Iris pigment epithelial cell (primary cell): ENCODE measurements at places on chromosomes 5 and 9.

GRCh38 chr9:22103685-22104575 is 94.8 kb upstream of the CDKN2B start:
- peak; percentile 94 for DNase-seq

GRCh38 chr9:87816036-87816435 is 66.6 kb upstream of the SPATA31E1 start:
- peak; percentile 36 for DNase-seq

DNA sequence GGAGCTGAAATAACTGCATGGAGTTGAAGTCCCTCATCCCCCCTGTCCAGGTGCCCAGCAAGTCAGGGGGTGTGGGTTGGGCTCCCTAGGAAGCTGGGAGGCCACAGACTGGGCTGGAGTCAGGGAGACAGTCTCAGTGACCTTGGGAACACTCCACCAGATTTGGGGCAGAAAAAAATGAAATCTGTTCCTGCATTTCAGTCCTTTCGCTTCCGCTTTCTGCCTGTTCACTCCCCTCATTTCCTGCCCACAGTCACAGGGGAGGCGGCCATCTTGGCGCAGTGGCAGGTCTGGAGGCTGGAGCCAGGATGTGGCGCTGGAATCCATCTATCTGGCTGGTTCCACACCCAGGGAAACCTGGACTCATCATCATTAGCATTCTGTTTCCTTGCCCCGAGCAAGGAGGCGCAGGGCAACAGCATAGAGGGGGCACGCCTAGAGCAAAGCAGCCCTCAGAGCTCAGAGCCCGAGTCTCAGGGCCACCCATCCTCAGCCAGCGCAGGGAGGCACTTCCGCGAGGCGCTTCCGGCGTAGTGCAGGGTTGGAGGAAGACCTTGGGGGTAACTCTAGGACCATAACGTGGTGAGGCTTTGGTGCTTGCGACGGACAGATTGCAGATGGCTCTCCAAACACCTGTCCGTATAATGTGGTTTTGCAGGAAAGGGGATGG is 86.2 kb upstream of the HSPA9 start:
- no peak for DNase-seq

- no peak for DNase-seq
These were observed 50.2 kb upstream of the ZFAND5 start for GRCh38 chr9:72415163-72415562.

DNA sequence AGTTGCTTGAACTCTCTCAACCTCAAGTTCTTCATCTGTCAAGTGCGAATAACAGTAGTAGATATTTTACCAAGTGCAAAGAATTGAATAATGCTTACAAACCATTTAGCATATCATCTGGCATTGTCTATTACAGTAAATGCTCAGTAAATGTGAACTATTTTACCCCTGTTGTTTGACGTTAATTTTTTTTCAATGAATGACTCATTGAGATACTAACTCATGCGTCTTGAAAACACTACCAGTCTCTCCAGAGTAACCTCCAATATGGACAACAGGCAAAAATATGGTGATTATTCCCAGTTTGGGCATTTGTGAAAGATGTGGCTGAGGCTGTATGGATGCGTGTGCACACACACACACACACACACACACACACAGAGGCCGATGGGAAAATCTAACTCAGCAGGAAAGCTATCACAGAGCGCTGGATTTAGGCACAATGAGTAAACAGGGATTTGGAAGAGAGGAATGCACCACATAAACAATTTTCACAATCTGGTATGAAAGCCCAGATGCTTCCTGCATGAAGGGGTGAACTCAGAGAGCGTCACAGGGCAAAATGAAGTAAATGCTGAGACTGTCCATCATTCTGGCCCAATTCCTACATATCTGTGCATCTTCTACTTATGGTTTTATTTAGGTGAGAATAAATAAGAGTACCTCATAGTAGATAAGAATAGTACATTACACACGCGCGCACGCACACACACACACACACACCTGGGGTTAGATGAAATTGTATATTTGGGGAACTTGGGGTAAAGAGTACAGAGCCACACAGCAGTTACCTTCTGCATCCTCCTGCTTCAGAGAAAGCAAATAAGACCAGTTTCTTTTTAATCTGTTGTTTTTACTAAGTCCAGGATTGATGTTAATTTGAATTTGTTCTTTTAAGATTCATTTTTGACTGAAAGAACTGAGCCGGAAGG is 128.7 kb downstream of the PALM2AKAP2 start:
- peak; percentile 91 for DNase-seq

GRCh38 chr5:14959399-14960119 is 88.0 kb upstream of the ANKH start:
- peak; percentile 25 for DNase-seq

DNA sequence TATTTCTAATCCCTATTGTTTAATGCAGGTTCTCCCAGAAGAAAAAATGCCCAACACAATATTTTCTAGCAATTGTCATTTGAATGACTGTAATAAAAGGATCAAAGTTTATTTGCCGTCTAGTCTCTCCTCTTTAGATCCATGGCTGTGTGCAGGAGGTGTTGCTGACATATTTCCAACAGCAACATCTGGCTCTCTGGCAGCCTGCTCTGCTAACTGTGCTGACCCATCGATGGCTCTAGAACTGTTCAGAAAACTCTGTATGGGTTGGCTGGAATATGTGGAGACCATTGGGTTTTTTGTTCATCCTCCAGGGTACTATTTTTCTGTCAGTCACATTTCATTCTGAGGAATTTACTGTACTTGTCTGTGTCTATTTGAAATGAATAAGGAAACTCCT is 202.0 kb upstream of the SLC27A6 start:
- no peak for DNase-seq

GRCh38 chr9:80646211-80646610 is 1043.1 kb downstream of the TLE1 start:
- no peak for DNase-seq

DNA sequence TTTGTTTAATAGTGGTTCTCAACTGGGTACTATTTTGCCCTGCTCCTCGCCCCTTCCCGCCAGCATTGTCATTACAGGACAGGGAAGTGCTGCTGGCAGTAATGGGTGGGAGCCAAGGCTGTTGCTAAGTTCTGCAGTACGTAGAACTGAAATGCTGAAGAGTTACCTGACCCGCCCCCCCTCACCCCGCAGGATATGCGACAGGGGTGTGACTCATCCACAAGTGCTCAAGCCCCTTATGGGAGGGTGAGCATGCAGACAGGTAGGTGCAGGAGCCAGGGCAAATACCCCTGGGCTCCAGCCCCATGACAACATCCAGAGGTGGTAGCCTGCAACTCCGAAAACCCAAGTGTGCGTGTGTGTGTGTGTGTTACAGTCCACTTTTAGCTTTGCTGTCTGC is 35.7 kb downstream of the LRRC70 start:
- DNase-seq = no peak

- peak; percentile 92 for DNase-seq
These were observed 12.5 kb downstream of the EDIL3 start for GRCh38 chr5:84372066-84372695.

DNA sequence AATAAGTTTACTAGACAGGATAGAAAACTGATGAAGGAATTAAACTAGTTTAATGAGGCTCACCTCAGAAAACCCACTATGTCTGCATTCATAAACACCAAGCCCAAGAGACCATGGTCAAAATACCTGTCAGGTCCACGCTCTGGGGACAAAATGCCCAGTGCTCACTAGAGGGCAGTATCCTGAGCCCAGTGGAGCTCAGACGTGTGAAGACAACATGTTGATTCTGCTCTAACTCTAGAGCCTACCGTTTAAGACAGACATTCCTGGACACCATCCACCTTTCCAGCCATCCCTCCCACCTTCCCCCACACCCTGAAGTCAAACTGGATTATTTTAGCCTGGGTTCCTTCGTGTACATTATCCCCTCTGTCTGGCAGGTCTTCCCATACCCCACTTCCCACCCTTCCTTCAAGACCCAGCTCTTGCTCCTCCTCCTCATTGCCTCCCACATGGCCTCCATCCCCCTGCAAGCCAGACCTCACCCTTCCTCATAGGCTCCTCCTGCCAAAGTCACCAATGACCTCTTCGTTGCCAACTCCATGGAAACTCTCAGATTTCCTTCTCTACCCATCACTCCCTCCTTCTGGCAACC is 142.3 kb upstream of the FSTL4 start:
- DNase-seq = peak; percentile 23

DNA sequence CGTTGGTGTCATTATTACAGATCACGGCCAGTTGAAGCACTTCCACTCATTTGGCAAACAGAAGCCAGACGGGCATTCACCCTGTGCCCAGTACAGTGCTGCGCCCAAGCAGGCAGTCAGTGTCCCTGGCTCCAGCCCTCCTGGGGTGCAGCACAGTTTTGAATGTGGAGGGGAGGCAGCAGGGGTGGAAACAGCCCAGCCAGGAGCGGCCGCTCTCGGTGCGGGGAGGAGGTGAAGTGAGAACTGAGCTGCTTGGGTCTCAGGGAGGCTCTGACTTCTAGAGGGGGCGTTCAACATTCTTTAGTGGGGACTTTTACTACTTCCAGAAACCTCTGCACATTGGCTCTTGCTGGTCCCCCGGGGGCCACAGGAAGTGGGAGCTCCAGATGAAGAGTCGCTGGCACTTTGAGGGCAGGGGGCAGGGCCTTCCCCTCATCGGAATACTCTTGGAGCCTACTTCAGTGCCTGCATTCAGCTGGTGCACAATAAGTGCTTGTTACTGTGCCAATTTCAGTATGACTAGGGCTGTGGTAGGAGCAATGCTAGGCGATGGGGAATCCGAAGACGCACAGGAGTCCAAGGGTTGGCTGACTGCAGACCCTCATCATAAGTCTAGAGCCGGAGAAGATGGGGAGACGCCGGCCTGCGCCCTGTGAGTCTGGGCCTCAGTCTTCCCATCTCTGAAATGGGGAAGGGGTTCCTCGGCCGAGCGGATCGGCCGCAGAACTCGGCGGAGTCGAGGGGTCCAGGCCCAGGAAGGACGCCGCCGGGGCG is 492 bp upstream of the NEK6 start:
- DNase-seq = no peak

DNA sequence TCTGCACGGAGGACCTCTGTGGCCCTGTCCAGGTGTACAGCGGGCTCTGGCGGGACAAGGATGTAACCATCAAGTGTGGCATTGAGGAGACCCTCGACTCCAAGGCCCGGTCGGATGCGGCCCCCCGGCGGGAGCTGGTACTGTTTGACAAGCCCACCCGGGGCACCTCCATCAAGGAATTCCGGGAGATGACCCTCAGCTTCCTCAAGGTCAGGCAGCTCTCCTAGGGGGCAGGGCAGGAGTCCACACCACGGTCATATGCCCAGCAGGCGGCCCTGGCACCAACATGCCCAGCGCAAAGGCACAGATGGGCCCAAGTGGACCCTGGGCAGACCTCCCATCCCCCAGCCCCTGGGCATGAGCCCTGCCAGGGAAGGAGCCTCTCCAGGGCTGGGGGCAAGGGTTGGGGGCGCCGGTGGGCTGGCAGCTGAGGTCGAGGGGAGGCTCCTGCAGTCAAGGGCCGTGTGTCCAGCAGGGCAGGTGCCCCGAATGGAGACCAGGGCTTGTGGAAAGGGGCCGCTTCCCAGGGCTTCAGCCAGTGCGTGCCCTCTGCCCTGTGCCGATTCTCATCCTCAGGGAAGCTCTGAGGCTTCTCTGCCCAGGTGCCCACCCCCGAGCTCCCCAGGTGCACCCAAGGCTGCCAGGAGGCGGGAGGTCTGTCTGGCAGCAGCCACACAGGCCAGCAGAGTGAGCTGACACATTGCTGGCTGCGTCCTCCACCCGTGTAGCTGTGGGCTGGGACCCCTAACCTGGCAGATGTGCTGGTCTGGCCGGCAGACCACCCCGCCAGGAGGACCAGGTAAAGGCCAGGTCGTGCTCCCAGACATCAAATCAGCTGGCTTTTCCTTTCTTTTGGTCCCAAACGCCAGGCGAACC is 10.0 kb downstream of the DIPK1B start:
- no peak for DNase-seq

DNA sequence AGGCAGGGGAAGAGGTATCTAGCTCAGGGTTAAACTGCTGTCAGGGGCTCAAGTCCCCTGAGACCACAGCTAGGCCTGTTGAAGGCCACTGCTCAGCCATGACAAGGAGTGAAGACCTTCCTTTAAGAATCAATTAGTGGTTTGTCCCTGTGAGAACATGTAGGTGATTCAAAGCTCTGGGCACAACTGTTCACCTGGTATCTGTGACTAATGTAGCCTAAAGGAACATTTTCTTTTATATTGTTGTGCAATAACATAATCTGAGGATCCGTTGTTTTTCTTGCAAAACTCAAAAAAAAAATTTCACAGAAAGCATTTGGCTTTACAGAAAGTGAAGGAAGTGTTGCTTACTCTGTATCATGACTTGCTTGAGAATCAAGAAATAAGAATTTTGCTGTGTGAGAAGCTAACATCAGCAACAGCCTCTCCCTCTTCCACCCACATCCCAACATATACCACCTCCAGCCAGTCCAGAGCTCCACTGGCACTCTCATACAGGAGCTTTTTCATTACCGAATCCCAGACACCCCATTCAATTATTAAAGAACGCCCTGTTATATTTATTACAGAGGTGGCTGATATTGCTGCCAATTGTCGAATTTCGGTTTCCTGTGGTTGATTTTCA is 807.0 kb downstream of the TLE4 start:
- DNase-seq = peak; percentile 8

DNA sequence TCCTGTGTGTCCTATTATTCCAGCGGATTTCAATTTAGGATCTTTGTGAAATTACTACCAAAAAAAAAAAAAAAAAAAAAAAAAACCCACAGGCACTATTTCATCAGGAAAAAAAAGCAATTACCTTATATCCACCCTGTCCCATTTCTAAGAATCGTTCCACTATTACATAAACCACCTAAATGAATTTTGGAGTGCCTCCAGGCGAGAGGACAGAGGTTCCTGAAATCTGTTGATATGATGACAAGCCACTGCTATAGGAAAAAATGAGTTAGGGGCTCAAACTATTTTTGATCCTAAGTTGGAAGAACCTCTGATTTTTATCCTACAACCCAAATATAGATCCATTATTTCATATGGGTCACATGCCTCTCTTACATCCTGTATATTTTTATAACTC is 177.9 kb downstream of the GNAQ start:
- no peak for DNase-seq

GRCh38 chr9:2087500-2088313 is 72.6 kb downstream of the SMARCA2 start:
- peak; percentile 49 for DNase-seq

DNA sequence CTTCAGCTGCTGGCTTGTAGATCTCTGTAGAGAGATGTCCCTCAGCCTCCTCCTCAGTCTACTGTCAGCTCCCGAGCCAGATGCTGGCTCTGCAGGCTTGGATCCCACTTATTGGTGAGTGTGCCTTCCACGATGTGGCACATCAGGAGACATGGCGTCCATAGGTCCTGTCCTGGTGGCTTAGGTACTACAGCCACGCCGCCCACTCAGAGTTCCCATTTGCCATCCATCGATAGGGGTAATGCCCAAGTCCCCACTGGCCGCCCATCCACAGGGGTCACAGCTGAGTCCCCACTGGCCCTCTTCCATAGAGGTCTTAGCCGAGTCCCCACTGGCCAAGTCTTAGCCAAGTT is 17.3 kb downstream of the EXOC3 start:
- DNase-seq = no peak

DNA sequence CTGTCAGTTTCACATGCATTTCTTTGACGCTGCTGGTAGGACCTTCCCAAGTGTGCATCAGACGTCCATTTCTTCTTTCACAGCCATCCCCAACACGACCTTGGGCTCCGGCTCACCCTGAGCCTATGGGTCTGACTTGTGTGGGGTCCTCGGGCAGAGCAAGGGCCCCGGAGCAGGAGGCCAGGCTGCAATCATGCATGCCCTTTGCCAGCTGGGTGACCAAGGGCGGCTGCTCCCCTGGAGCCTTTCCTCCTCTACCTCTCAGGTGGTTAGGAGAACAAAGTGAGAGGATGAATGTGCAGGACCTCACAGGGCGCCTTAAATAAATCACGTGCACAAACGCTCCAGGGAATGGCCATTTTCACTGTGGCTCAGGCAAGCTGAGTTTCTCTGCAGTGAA is 33.2 kb downstream of the TERT start:
- no peak for DNase-seq

- DNase-seq = no peak
These were observed 166 bp downstream of the SEPTIN8 start for GRCh38 chr5:132776938-132777208.
